ENCODE measurements at places on chromosomes 1 and 21.

DNA sequence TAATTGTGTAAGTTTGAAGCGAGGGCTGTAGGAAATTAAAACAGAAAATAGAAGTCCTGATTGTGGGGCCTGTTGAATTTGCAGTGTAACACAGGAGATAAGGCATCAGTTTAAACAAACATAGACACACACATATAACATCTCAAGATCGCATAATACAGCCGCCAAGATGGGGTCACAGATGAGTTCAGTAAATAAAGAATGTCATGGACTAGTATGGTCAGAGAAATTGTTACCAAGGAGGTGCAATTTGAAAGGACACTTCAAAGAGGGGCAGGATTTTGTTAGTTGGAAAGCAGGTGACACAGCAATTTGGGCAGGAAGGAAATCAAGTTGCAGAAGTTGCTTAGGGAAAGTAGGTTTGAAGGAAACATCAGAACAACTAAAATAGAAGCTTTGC is 450.0 kb downstream of the USP25 start:
- no peak for DNase-seq

GRCh38 chr1:48773133-48773532 is 3.6 kb downstream of the BEND5 start:
- no peak for DNase-seq

DNA sequence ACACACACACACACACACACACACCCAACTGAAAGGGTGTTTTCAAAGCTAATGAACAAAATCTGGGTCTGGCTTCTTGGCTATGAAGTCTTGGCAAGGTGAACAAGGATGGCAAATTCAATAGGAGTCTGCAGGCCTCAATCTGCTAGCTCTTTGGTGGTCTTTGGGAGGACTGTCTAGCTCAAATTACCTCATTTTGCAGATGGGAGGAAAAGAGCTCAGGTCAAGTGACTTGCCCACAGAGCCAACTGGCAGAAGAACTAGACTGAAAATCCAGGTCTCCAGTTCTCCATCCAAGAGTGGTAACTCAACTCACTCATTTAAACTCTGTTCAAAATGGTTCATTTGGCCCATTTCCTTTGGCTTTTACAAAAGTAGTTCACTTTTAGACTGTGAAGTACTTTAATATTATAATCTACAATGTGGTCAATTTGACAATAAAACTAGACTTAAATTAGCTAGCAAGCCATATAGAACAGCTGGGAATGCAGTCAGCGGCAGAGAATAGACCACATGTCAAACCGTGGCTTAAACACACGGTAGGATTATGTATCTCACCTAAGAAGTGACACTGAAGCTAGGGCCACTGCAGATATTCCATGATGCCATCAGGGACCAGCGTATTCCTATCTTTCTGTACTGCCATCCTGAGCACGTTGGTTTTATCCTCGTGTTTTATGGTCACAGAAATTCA is 112.9 kb downstream of the APP start:
- no peak for DNase-seq

- DNase-seq, result no peak
These were observed 4.7 kb upstream of the PCSK9 start for GRCh38 chr1:55034476-55035133.

DNA sequence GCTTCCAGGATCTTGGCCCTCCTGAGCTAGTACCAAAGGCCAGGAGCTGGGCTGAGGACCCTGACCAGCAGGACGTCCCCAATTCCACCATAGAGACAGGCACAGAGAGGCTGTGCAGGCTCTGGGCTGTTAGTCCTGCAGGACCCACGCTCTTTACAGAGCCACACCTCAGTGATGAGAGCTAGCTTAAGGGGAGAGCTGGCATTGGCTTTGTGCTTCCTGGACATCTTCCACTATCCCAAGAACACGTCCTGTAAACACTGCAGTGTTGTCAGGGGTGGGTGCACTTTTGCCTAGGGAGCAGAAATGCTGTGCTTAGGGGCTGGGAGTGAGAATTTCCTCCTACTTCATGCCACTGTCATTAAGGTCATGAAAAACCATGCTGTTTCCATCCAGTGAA is 91.7 kb upstream of the EDN2 start:
- no peak for DNase-seq

GRCh38 chr1:119988306-119989062 is 81.0 kb downstream of the NOTCH2 start:
- no peak for DNase-seq

- DNase-seq, result no peak
These were observed 513.5 kb downstream of the LMO4 start for GRCh38 chr1:87842156-87842555.

- no peak for DNase-seq
These were observed 6.8 kb upstream of the TRNP1 start for GRCh38 chr1:26986658-26987057.

DNA sequence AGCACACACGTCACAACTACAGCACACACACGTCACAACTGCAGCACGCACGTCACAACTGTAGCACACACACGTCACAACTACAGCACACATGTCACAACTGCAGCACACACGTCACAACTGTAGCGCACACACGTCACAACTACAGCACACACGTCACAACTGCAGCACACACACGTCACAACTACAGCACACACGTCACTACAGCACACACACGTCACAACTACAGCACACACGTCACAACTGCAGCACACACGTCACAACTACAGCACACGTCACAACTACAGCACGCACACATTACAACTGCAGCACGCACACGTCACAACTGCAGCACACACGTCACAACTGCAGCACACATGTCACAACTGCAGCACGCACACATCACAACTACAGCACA is 322.6 kb upstream of the AJAP1 start:
- DNase-seq, result no peak

DNA sequence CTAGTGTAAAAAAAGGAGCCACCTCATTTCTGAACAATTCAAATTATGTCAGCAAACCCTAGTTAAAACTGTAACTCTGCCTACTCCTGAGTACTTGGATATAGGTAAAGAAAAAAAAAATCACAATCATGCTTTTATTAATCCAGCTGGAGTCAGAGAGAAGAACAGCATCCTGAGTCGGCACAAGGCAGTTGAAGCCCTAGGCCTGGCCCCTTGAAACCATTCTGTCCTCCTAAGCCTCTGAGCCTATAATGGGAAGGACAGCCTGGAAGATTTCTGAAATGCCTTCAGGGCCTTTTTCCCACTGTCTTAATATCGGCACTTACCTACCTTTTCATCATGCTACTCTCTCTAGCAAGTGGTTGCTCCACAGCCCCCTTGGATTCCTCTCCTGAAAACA is 32.5 kb downstream of the CDC42BPA start:
- no peak for DNase-seq

GRCh38 chr21:42096566-42096965 is 25.4 kb downstream of the UMODL1 start:
- DNase-seq, result no peak

- DNase-seq, result no peak
These were observed 30.0 kb downstream of the ZBTB8B start for GRCh38 chr1:32494711-32495337.

- peak; percentile 32 for DNase-seq
These were observed 80.5 kb upstream of the BMP8A start for GRCh38 chr1:39410915-39411436.

DNA sequence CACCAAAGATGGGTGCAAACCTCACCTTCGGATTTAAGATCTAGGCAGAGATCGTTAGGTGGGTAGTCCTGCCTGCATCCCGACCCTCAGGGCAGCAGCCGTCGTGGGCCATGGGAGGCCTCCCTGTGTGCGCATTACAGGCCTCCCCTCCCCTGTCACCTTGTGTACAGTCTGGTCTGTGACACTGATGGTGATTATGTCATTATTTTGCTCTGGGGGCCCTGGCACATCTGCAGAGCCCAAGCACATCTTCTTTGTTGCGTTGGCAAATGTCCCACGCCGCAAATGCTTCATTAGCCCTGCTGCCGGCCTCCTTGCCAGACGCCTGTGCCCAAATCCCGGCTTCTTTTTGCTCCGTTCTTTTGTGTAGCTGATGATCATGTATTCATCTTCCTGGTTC is 31.7 kb downstream of the PROX1 start:
- DNase-seq, result no peak

GRCh38 chr1:198101716-198102453 is 54.9 kb upstream of the NEK7 start:
- DNase-seq, result no peak

GRCh38 chr1:232385221-232385620 is 244.7 kb downstream of the SIPA1L2 start:
- DNase-seq, result no peak

DNA sequence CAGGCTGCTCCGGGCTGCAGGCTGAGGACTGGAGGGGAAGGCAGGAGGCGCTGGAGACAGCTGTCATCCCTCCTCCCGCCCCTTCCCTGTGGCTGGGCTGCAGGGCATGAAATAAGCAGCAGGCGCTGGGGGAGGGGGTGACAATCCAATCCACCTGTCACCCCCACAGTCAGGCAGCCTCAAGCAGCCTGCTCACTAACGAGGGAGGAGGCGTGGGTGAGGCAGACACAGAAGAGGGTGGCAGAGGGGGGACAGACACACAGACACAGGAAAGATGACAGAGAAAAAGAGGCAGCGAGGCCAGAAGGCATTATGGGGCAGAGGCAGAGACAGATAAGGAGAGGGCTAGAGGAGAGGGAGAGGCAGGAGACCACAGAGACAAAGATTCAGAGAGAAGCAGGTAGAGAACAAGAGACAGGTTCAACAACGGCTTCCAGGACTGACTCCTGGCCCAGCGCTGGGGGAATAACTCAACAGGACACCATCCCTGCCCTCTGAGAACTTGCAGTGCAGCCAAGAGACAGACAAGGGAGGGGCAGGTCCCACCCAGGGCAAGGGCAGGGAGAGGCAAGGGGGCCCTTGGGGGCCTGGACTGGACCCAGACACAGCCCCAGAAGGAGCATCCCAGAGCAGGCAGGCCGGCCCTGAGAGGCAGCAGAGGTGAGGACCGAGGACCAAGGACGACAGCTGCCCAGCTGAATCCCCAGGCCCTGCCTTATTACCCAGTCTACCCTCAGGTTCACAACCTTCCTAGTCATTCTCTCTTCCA is 11.2 kb downstream of the MEF2D start:
- DNase-seq, result no peak

- DNase-seq, result no peak
These were observed 20.1 kb downstream of the FMO3 start for GRCh38 chr1:171110621-171111326.

DNA sequence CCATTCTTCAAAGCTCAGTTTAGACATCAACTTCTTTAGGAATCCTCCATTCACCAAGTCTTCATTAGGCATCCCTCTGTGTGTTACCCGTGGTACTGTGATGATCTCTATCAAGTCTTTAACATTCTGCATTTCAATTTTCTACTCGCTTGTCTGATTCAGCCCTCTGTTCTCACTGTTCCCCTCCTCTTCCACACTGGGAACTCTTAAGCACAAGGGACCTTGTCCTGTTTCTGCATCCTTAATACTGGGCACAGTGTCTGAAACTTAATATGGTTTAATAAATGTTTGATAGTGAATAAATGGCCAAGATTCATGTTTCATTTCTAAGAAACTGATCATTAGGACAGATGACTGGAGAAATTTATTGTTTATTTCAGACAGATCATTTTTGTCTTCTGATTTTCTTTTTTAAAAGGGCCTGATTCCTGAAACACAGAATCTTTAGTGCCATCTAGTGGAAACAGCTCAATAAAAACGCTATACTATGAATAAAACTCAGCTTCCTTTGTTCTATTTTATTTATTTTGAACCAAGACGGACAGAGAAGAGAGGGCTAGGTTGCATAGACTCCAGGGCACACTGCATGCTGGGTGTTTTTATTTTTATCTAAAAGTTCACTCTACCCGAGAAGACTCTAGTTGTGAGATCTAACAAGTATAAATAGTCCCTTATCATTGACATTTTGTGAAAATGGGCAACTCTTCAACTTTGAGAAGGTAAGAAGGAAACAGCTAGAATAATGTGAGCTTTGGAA is 7.0 kb upstream of the TRIM45 start:
- DNase-seq, result no peak

GRCh38 chr1:167463875-167464575 is 54.3 kb downstream of the CD247 start:
- no peak for DNase-seq

DNA sequence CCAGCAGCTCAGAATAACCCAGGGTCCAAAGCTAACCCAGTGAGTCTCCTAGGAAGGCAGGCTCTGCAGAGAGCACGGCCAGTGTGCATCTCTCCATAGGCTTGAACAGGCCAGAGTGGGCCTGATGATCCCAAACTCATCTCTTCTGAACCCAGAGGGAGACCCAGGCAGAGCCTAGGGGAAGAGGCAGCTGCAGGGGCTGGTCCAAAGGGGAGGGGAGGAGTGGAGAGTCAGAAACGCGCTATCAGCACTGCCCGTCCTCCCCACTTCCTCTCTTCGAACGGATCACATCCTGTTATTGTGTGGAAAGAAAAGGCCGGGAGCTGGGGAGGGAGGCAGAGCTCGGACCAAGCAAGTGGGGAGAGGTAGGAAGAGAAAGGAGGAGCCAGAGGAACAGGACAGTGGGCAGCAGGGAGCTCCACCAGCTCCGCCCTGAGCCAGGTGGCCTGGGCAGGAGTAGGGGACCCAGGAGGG is 20.2 kb downstream of the TAL1 start:
- no peak for DNase-seq

DNA sequence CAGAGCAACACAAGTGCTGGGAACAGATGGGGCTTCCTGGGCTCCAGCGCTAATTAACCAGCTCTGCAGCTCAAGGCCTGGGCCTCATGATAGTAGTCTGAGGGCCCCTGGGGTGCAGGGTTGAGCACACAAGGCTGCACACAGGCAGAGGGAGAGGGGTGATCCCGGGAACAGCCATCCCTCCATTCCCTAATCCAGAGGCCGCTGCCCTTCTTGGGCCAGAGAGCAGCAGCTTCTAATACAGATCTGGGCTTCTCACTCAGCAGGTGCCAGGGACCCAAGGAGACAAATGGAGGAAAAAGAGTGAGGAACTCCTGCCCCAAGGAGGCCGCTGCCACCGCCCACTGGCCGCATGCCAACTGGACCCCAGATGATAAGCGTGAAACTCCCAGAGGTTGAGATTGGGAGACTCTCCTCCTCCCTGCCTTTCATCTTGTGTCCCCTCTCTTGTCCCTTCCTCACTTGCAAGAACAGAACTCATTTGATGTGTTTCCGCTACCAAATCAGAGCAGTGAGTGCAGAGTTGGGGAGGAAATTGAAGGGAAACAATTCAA is 58.0 kb upstream of the IFNAR2 start:
- DNase-seq, result no peak

GRCh38 chr1:44721485-44722361 is 9.2 kb downstream of the RNU5D-1 start:
- no peak for DNase-seq

DNA sequence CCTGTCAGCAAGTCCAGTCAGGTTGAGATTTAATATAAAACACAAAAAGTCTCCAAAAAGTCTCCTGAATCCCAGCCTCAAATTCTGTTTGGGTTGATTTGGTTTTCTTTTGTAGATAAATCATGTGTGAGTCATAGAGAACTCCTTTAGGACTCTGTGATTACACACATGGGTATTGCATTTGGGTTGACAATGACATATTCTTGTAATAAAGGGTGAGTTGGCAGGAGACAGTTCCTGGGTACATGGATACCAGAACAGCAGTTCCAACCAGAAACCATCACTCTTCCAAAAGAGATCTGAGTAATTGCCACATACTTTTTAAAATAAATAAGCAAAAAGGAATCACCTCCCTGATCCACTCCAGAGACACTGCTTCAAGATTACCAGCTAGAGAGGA is 8.9 kb downstream of the CR2 start:
- DNase-seq, result no peak
